ENCODE measurements at places on chromosomes 16 and 17.

DNA sequence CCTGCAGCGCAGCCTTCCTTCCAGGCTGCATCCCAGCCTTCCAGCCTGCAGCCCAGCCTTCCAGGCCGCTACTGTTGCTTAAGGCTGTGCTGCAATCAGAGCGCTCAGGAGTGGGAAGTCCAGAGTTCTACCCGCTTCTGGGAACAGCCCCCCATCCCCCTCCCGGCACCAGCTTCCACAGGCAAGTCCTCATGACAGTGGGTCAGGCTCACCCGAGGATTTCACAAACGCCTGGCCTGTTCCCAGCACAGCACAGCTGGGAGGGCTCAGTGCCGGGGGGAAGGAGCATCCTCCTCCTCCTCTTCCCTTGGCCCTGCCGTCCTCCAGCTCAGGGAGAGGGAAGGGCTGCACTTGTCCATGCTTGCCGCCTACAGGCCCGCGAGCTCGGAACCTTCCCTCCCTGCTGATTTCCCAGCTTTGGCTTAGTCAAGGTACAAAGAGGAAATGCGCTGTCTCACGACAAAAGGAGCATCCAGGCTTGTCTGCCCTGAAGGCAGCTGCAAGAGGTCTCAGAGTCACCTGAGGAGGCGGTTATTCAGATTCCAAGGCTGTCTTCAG is 8.3 kb downstream of the SOCS3 start:
- DNase-seq, result no peak

- no peak for DNase-seq
Observed at GRCh38 chr17:62091804-62092203, 26.7 kb upstream of the MED13 start.

DNA sequence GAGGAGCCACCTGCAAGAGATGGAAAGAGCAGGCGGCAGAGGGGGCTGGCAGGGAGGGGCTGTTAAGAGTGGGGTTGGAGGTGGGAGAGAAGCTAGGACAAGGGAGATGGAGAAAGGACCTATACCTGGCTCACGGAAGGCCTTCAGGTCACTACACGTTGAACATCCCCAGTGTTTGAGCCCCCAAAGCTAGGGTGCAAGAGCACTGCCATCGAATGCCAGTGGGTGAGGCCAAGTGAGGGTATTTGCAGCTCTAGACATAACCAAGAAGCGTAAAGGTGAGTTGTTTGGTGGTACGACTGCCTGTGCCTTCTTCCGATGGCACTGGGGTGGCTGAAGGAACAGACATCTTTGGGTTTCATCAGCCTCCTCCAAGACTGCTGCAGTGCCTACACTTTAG is 17.0 kb upstream of the HERPUD1 start:
- no peak for DNase-seq

DNA sequence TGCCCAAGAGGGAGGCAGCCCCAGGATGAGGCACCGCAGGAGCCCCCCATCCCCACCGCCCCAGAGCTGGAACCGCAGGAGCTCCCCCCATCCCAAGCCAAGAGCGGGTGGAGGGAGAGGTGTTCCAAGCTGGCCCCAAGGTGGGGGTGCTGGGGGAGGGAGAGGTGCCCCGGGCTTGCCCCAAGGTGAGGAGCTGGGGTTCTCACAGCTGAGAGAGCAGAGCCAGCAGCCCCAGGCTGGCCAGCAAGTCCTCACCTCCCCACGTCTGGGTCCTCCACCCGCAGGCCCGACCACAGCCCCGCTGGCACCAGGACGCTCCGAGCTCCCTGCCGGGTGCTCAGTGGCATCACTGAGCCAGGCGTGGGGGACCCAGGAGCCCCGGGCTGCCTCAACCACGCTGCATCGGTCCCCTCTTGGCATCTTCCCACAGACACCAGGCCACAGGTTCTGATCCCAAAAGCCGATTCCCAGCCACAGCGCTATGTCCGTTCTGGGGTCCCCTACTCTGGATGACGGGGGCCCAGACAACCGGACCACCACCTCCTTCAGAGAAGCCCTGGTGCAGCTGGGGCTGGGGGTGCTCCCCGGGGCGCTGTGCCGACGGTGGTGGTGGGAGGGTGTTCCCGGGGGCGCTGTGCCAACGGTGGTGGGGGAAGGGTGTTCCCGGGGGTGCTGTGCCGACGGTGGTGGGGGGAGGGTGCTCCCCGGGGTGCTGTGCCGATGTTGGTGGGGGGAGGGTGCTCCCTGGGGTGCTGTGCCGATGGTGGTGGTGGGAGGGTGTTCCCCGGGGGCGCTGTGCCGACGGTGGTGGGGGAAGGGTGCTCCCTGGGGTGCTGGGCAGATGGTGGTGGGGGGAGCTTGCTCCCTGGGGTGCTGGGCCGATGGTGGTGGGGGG is 15.4 kb upstream of the WDR45B start:
- DNase-seq, result no peak

Data from activated CD4-positive, alpha-beta T cell treated with anti-CD3 and anti-CD28 coated beads, Interleukin-2, amount 50 U/mL, for 48 hours (primary cell).